ENCODE measurements at places on chromosomes 12 and 14.

DNA sequence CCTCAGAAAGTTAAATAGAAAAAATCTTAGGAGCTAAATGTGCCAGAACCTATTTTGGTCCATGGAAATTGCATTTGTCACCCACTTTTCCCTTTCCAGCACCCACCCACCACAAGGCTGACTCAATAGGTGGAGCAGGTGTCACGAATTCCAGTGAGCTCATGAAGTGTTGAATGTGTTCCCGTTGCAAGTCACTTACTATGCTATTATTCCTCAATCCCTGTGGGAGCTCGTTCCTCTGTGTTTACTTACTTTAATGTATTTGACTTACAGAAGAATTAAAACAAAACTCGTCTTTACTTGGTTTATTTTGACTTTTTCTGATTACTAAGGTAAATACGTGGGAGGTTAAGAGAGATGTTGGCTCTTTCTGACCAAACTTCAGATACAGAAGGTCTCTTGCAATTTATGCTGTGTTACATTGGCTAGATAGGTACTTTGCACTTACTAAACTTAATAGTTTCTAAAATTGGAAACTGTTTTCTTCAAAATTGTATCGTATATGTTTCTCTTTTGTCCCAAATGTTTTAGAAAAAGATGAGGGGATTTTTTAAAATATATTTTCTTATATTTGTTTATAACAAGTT, 269.4 kb upstream of the NOVA1 start:
- ATAC-seq: no peak

DNA sequence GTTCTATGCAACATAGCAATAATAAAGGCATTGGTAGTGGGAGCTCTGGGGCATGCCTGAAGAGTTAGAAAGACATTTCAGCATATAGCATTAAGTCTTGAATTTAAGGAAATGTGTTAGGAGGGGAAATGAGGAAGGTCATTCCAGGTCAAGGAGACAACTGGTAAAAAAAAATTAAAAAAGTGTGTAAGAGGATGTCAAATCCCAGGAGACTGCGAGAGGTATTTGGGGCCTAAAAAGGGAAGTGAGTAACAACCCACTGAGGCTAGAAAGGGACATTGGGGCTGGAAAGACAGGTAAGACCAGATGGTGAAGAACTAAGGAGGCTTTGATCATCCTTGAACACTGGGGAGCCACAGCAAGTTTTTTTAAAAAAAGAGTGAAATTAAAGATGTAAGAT, 152.9 kb downstream of the SLC25A21 start:
- ATAC-seq: no peak

- ATAC-seq: peak; percentile 30
Measured at GRCh38 chr12:52066346-52067080, 3.3 kb upstream of the ATG101 start.

DNA sequence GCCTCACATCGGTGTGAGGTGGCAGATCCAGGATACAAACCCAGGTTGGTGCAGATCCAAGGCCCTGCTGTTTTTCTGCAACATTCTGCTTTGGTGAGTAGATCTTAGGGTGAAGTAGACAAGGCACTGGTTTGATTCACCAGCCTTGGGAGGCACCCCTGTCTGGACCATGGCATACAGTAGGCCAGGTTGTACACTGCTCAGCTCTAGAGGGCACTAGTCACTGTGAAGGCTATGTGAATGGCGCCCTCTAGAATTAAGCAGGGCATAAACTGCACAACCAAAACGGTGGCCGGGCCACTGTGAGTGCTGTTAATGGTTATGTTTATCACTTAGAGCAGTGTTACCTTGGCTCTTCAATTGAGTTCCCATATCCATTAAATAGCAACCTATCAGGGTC, 280.6 kb upstream of the PWP1 start:
- peak; percentile 43 for ATAC-seq

DNA sequence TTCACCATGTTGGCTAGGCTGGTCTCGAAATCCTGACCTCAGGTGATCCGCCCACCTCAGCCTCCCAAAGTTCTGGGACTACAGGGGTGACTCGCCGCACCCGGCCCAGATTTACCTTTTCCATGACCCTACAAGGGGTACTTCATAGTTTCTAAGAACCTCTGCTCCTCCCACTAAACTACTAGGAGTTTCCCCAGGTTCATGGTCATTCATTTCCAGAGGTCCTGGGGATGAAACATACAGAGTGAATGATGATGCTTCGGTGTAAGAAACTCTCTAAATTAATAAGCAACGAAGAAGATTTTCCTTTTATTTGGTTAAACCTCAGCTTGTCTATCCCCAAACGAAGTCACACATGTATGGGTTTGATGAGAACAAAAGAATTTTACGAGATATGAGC, 56.9 kb downstream of the AMN start:
- ATAC-seq: no peak

- ATAC-seq: no peak
Measured at GRCh38 chr14:73851000-73851399, 631 bp upstream of the PTGR2 start.

- peak; percentile 90 for ATAC-seq
Measured at GRCh38 chr14:103748534-103748857, 32.9 kb downstream of the ZFYVE21 start.

DNA sequence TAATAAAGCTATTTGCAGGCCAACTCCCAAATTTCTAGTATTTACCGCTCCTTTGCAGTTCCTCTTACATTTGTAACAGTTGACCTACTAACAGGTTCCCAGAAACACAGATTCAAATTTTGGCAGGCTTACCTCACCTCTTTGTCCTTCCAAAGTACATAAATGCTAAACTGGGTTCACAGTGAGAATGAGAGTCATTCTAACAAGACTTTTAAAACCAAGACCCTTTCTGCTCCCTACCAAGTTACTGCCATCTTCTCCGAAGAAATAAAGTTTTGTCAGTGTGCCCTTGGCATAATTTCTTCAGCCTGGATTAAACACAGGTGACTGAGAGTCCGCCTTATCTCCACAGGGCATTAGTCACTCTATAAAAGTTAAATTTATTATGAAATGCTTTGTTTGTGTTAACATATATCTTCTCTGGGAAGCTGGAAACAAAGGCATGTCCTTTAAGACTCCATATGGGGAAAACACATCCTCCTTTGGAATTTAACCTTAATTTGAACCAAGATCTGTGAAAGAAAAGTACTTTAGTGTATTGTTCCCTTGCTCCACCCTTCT, 28.2 kb downstream of the FOXA1 start:
- ATAC-seq: no peak

GRCh38 chr14:25113394-25113793, 63.4 kb upstream of the STXBP6 start:
- no peak for ATAC-seq

GRCh38 chr14:105325716-105326567, 11.4 kb downstream of the PACS2 start:
- ATAC-seq: no peak

DNA sequence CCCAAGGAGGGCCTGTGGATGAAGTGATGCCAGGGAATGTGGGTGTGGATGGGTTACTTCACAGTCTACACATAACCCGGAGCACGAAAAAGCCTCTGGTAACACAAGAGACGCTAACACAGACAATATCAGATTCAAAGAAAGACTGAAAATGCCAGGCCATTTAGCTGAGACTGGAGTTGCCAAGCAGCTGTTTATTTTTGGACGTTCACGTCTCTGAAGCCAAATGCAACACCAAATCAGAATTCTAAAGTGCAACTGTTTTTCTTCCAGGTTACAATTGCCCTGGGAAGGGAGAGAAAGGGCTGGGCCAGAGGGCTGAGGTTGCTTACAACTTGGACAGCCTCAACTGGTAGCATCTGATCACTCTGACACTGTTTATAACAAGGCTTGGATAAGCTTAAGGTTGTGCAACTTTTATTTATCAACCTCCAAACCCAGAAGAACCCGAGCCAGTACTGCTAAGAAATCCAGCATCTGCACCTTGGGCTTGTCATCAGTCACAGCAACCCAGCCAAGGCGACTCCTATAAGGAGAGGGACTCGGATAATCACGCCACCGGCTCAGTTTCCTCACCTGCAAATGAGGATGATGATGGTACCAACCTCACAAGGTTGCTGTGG, 24.8 kb downstream of the NUAK1 start:
- ATAC-seq: no peak

DNA sequence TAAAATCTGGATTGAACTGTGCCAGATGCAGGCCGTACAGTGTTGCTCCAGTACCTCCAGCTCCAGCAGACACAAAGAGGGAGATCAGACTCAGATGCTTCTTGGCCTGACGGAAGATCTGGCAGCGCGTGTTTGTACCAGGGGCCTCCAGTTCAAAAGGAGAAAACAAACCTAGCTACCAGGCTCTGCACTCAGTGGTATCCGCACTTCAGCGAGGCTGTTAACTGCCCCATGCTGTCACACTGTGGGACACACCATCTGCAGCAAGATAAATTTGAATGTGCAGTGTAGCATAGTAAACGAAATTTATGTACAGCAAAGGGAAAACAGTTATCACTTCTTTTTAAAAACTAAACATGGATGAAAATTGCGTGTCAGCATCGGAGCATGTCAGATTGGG, 5.1 kb downstream of the DYNC1H1 start:
- ATAC-seq: no peak

DNA sequence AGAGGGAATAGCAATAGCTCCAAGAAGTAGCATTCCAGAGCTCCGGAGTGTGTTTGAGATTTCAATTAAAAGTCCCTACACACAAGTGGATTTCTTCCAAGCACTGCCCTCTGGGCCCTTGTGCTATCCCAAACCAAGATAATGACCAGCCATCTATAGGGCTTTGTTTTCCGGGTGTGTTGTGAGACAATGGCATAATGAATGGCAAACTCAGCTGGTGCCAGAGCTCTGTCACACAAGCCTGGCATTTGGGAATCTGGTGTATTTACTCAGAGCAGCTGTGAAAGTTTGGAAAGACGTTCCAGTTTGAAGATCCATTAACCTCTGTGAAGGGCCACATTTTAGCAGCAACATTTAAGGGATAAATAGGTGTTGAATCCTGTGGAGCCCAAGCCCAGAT, 61.2 kb upstream of the TMTC2 start:
- no peak for ATAC-seq

GRCh38 chr12:66066137-66066928, 64.2 kb downstream of the LLPH start:
- ATAC-seq: peak; percentile 25

DNA sequence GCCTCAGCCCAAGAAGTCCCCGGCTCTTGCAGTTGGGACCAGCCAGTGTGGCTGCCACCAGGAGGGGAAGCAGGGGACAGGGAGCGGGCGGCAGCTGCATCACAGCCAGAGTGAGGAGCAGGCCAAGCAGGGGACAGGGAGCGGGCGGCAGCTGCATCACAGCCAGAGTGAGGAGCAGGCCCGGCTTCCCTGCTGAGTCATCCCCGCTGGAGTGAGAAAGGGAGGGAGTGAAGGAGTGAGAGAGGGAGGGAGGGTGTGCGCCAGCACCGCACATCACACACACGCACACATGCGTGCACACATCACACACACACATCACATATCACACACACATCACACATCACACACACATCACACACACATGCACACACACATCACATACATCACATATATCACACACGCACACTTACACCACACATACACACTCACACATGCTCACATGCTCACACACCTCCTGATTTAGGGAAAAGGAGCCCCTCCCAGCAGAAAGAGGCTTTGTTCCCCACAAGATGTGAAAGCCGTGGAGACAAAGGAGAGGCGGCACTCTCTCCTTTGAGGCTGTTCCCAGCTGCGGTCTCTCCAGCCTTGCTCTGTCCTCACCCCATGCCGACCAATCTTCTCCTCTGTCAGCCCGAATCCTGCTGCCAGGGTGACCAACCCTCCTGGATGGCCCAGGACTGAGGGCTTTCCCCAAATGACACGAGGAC, 16.7 kb upstream of the ZDHHC22 start:
- no peak for ATAC-seq

DNA sequence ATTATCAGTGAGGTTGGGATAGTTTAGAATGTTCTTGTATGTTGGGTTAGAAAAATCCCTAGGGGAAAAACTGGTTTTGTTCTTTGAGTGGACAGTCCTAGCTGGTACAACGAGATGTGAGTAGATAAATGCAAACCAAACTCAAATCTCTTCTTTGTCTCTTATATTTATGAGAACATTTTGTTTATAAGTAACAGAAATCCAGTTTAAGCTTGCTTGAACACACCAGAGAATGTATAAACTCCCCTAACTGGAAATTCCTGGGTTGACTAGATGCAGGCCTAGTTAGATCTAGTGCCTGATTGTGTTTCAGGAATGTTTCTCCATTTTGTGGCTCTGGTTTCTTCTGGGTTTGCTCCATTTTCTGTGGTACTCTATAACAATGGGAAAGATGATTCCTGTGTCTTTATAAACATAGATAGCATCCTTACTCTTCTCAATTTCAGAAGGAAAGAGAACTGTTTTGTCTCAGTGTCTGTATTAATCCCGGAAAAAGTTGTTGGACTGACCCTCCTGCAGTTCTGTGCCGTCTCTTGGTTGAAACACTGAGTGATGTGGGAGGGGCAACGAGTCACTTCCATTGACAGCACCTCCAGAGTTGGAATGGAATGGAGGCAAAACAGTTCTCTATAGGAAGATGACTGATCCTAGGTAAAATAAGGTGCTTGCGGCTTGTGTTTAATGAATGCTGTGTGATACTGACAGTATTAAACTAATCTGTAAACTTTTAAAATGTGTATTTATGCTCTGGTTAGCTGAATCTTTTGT, 244.8 kb downstream of the TMTC2 start:
- no peak for ATAC-seq

DNA sequence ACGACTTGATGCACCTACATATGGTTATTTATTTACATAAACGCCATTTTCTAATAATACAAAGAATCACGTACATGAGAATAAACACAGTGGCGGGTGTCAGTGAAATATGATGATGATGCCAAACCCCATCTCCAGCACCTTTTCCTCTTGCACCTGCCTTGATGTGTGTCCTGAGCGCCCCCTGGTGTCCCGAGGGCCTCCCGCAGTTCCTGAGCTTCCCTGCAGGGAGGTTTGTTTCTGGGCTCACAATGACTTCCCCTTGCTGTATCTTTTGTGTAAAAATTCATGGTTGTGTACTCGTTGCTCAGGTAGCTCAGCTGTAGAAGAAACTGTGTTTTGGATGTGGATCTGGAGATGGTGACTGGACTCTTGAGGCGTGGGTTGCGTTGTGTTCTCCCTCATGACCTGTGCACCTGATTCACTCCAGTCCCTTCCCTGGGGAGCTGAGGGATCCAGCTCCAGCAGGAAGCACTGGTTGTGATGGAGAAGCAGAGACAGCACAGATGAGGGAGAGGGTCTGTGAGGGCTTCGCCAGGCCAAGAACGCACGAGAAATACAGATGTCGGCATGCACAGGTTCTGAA, 1037.8 kb downstream of the TMEM121 start:
- ATAC-seq: peak; percentile 55

- no peak for ATAC-seq
Measured at GRCh38 chr12:121786440-121786825, 7.1 kb downstream of the RHOF start.

- ATAC-seq: no peak
Measured at GRCh38 chr14:31950764-31951637, 126.1 kb upstream of the ARHGAP5 start.

DNA sequence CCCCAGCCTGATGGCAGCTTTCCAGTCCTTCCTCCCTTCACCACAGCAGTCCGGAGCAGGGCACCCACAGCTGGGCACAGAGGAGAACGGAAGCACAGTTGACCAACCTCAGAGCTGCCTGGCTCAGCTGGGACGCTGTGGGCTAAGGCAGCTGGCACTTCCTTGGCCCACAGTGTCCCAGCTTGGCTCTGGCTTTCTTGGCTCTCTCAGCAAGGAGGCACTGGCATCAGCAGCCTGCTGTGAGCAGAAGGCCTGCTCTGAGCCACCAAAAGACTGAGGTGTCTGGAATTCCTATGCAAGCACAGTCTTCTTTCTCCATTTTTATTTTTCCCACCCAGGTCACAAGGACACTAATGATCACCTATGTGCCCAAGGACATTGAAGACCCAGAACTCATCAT, 32.6 kb downstream of the NGB start:
- ATAC-seq: no peak

GRCh38 chr12:22374508-22374907, 40.0 kb upstream of the ST8SIA1 start:
- no peak for ATAC-seq
